Spleen (tissue), 13 donors: ENCODE measurements at places on chromosomes 4 and X. TPM values are rescaled to one million over a fixed set of nuclear protein-coding genes. Genes with fewer than 3 reads are reported as not detected.

GRCh38 chr4:182973511-182973911 is 56.3 kb upstream of the DCTD start:
- DNase-seq: no peak

RASL11B gene
- total RNA-seq: 50.9 TPM

STPG2 gene
- 0.94 TPM for total RNA-seq

DNA sequence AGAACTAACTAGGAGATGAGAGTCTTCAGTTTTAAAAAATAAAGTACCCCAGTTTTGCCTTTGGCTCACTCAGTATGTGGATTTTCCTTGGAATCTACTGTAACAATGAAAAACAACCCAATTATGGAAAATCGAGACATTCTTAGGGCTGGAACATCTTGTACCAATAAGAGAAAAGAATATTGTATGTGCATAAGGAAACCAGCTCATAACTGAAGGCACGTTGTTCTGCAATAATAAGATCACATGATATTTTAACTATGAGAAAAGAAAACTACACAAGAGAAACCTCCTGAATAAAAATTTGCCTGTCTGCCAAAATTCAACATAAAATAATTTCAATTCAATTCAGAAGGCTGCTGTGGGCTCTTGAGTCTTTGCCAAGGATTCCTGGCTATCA is 261.8 kb upstream of the EDNRA start:
- no peak for DNase-seq

MUC7 gene
- total RNA-seq: not detected

- DNase-seq: no peak
These were observed 477.5 kb downstream of the SPRY1 start for GRCh38 chr4:123874063-123874462.

- DNase-seq: peak; percentile 59
These were observed 18.7 kb upstream of the PLCXD1 start for GRCh38 chrX:262381-262909.

- DNase-seq: no peak
These were observed 38.6 kb downstream of the RXFP1 start for GRCh38 chr4:158560284-158560683.

DNA sequence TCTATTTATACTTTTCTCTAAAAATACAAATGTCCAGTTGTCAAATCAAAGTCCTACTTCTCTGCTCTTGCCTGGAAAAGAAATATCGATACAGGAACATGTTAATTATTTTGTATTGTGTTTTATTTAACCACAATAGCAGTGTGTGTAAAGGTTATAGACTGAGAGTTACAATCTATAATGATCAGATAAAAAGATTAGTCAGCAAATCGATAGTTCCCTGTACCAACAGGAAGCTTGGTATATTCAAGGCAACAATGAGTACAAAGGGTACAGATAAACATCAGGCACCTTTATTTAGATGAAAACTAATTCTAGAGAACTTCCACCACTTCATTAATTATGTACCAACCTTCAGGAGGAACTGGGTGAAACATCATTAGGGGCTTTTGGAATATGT is 469.5 kb downstream of the GBA3 start:
- DNase-seq: no peak

GRCh38 chr4:48262926-48263325 is 6.7 kb downstream of the TEC start:
- no peak for DNase-seq

MAGEC1 gene
- not detected for total RNA-seq

MAGEC3 gene
- total RNA-seq: not detected

- no peak for DNase-seq
These were observed 559.1 kb downstream of the FSTL5 start for GRCh38 chr4:161604516-161605300.

DNA sequence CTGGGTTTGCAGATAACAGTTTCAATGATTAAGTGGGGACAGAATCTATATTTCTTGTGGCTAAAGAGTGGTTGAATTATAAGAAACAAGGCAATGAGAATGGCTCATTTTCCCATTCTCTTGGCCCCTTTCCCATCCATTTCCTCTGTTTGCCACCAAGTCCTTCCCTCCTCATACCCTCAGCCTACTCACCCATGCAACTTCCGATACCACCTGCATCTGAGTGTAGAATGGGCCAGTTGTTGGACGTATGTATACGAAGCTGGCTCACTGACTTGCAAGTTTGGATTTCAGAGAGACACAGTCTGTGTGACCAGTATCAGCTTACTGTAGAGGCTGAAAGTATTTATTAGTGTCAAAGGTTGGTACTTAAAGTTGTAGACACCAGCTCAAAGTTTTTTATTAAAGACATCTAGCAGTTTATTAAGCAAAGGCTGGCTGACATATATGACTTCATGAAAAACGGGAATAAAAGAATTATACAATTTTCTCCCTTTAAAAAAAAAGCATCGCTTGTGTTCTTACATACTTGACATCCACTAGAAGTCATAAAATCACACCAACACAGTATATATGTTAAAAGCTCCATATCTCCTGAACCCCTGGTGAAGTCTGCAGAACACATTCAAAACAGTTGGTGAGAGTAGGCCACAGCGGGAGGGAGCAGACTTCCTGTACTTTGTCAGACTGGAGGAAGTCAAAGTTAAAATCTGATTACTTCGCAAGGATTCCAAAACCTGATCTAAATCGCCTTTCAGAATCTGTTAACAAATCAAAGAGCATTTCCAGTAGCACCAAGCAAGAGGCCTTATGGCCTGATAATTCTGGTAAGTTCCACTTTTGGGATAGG is 22.4 kb upstream of the STIM2 start:
- no peak for DNase-seq

DNA sequence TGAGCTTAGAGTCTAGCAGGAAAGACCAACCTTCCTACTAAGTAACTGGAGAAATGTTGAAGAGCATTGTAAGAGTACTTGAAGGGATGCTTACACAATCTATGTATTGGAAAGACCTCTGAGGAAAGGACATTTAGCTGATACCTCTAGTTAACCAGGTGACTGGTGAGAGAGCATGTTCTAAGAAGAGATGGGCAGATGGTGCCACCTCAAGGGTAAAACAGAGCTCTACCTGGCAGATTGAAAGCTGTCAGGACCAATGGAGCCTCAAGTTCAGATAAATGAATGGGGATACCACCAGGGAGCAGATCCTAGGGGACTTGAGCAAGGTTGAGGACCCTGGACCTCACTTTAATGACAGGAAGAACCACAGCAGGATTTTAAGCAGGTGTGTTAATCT is 196.4 kb downstream of the QDPR start:
- DNase-seq: no peak

- no peak for DNase-seq
These were observed 4.4 kb downstream of the PLAC1 start for GRCh38 chrX:134653835-134654234.

CT45A3 gene
- total RNA-seq: not detected

- DNase-seq: no peak
These were observed 811 bp downstream of the ANKRD50 start for GRCh38 chr4:124711471-124712371.

DNA sequence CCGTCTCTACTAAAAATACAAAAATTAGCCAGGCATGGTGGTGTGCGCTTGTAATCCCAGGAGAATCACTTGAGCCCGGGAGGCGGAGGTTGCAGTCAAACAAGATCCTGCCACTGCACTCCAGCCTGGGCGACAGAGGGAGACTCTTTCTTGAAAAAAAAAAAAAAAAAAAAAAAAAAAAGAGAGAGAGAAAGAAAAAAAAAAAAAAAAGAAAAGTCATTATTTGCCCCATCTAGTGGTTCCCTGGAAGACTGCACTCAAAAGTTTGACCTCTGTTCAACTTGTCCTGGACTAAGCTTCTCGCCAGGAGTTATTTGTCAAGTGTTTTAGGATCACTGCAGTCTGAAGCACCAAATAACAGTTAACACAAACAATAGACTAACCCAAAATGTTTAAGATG is 45.3 kb upstream of the KCTD8 start:
- DNase-seq: no peak

ARMCX2 gene
- 40.9 TPM for total RNA-seq

- no peak for DNase-seq
These were observed 1.0 kb downstream of the SH3KBP1 start for GRCh38 chrX:19886375-19886774.

TMEM255A gene
- total RNA-seq: 1.1 TPM

GRCh38 chrX:153865321-153865580 is 20.7 kb downstream of the L1CAM start:
- no peak for DNase-seq

- no peak for DNase-seq
These were observed 65.9 kb downstream of the ANTXR2 start for GRCh38 chr4:80006935-80007744.

GRCh38 chr4:185550933-185551332 is 15.6 kb upstream of the PDLIM3 start:
- DNase-seq: no peak

MAPK10 gene
- 17.4 TPM for total RNA-seq

GRCh38 chrX:41043674-41044345 is 41.4 kb upstream of the USP9X start:
- no peak for DNase-seq

GAGE13 gene
- not detected for total RNA-seq

- DNase-seq: no peak
These were observed 14.2 kb upstream of the PJA1 start for GRCh38 chrX:69179380-69179911.

DNA sequence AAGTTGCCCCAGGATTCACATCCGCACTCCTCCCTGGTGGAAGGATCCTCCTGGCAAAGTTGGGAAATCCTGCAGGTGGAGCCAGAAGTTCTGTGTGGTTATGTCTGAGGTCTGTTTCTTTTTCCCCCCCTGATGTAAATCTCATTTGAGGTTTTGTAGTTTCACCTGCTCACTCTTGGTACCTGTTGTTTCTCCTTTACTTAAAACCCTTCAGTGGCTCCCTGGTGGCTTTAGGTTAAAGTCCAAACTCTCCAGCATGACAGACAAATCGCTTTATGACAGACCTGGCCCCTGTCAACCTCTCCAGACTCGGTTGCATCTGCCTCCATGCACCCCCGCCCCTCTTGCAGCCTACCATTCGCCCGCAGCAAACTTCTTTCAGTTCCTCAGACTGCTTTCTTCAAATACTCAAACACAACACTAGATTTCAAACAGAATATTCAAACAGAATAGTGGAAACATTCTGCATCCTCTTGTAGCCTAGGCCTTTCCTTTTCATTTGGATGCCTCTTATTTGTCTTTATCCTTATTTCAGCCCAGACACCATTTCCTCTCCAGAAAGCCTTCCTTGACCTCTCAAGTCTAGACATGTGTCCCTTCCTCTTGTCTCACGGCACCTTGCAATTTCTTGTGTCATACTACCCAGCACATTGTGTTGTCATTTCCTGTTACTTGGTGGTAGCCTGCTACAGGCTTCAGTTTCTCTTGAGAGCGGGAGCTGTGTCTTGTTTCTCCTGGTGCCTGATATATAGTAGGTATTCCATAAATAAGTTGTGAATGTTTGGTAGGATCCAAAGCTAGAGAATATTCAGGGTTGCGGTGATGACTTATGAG is 24.8 kb downstream of the IL13RA1 start:
- DNase-seq: no peak

DNA sequence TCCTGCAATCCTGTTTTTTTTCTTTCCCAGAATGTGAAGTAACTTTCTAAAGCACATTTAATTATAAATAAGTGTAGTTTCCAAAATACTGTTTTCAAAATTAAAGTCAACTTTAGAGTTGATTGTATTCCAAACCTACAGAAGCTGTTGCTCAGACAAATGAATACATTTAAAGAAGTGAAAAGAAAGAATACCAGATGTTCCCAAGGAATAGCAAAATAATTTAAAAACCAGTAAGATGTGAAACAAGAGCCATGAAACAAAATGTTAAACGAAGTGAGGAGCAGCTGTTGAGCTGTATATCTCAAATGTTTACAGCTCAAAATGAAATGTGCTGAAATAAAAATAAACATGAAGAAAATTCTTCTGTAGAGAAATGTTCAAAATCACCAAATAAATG is 627.4 kb upstream of the NDST4 start:
- DNase-seq: no peak

GRCh38 chr4:48093991-48094416 is 40.0 kb downstream of the TXK start:
- DNase-seq: no peak

PARM1 gene
- 11.9 TPM for total RNA-seq
